Dermis blood vessel endothelial cell (primary cell): ENCODE measurements at places on chromosomes 6 and 20. TPM values are rescaled to one million over a fixed set of nuclear protein-coding genes. Genes with fewer than 3 reads are reported as not detected.
A peak's percentile ranks its signal among the peaks of the same experiment; 100 is the strongest.

The NOX3 gene
- not detected in 2 replicates for total RNA-seq

DNA sequence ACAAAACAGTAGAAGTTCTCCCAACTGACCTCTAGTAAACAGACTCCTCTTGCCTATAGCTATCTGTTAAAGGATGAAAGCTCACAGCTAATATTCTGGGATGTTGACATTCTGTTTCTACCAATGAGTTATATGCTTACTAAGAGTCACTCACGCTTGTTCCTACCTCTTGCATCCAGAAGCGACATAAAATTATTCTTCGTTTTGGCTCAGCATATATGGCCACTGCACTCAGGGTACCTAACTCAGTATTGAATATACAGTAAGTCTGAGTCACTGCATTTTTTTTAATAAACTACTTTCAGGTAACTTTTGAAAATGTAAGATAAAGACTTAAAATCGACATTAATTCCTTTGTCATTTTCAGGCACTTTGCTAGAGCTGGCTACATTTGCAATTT, 214.4 kb upstream of the STXBP5 start:
- no peak for DNase-seq

DNA sequence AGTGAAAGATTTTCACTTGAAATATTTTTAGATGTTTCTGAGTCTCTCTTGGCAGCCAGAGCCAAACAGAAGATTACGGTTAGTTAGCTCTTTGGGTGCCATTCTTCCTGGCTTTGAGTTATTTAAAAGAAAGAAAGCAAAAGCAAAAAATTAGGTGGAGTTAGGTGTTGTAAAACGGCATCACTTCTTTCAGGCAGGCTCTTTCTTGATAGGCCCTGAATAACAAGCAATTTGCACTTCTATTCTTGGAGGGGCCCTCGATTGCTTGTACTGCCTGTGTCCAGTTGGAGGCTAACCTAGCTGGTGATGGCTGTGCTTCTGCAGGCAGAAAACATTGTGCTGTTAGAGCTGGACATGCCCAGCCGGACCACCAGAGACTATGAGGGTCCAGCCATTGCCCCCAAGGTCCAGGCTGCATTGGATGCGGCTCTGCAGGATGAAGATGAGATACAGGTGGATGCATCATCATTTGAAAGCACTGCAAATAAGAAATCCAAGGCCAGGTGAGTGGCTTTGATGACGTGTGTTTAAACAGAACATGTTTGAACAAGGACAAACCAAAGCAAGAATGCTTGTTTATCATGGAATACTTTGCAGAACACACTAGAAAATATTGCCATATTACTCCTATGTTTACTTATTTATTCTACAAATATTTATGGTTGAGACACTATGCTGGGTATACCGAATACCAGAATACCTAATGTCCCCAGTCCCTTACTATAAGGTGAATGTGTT, 28.1 kb upstream of the ASXL1 start:
- DNase-seq: no peak

DNA sequence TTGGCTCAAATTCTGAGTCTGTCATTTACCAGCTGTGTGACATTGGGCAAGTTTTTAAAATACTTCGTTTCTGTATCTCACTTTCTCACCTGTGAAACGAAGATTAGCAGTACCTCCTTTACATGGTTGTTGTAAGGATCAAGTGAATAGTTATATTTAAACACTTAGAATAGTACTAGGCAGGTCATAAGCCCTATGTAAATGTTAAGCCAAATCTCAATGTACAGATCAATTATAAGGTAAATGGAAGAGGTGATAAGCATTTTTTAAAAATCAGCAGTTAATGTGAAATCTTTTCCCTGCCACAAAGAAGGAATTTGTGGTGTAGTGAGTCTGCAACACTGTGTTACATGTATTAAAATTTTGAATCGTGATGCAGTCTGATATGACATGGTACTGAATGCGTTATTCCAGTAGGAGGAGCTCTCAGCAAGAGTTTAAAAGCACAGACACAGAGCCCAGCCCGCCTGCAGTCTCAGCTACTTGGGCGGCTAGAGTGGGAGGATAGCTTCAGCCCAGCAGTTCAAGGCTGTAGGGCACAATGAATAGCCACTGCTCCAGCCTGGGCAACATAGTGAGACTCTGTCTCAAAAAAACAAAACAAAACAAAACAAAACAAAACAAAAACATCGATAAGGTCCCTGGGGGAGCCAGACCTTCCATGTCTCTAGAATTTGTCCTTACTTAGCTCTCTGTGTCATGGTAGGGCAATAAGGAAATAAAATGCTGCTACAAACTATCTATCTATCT, 46.0 kb downstream of the GTF2H5 start:
- peak; percentile 90 for DNase-seq

GRCh38 chr6:106076139-106076538, 10.0 kb upstream of the PRDM1 start:
- no peak for DNase-seq

- peak; percentile 67 for DNase-seq
Observed at GRCh38 chr6:3355358-3356055, 96.8 kb downstream of the PSMG4 start.

DNA sequence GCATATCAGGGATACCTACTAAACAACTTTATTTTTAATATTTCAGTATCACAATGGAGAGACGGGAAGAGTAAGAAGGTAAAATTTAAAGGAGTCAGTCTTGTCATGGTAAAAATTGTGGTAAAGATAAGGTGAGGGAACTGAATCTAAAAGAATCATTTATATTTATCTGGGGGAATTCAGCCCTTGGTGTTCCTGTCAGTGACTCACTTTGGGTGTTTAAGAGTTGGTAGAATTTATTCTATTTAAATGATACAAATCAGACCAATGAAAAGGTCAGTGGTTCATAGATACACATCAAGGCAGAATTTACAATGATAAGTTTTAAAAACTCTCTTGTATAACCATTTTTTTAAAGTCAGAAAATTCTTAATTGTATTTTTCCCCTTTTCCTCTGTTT, 164.4 kb downstream of the CDKAL1 start:
- DNase-seq: no peak

DNA sequence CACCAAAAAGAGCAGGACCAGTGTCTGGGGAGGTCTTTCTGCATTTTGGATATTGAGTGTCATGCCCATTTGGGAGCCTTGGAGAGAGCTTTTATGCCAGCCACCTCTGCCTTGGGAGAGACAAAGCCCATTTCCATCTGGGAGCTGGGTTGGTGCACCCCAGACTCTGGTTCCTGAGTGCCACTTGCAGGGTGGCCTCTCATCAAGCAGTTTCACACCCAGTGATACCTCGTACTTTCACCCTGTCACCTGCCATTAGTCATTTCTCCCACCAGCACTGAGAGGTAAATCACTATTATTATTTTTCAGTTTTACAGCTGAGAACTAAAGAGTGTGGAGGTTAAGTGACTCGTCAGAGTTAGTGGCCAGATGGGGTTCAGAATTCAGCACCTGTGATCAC, 94.7 kb downstream of the PTPRT start:
- DNase-seq: no peak

DNA sequence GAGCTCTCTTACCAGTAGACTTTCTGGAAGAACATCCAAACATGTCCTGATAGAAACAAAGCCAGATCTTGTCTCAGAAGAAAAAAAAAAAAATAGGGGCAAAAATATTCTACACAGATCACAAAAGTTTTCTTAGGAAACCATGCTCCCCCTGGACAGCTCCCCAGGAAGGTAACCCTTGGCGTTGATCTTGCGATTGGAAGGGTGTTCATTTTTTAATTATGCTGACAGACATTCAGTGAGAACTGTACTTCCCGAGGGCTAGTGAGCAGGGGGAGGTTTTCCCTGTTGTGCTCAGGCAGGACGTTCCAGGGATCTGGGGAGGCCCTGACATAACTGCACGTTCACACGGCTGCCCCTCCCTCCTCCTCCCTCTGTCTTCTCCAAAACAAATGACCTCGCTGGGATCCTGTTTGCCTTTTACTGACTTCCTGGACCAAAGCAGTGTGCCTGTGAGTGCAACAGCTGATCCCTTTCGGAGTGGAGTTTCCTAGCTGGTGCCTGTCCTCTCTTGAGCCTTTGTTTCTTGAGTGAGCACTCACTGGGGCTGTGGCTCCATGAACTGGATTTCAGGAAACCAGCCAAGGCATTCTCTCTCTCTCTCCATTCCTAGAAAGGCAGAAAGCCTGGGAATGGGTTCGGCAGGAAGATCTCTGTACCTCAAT, 46.7 kb downstream of the MARCKS start:
- peak; percentile 87 for DNase-seq
